NCI-H1105 (cell line): ENCODE measurements at places on chromosomes 7 and 10.

- DNase-seq: no peak
These were observed 5.2 kb upstream of the CFAP69 start for GRCh38 chr7:90239625-90240228.

- peak; percentile 12 for DNase-seq
These were observed 16.9 kb upstream of the GPR146 start for GRCh38 chr7:1027242-1028043.

GRCh38 chr7:20113427-20114027 is 103.7 kb downstream of the MACC1 start:
- DNase-seq: no peak

DNA sequence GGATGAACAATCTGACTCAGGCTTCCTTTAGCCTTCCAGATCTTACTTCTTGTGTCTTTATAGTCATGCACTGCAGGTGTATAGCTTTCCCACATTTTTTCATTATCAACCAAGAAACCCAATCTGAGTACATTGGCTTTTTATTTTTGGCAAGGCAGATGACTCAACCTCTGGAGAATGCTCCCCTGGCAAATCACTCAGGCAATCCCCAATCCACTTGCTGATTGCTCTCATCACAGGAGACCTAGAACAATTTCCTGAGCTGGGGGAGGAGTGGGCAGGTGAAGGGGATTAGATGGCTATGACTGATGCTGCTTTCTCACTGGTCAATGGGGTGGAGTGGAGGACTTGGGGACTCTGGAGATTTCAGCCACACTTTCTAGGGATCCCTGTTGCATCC is 134.4 kb downstream of the SLC16A9 start:
- no peak for DNase-seq

- no peak for DNase-seq
These were observed 114.5 kb downstream of the SEMA3E start for GRCh38 chr7:83534488-83534887.
